ENCODE measurements at places on chromosomes 7 and 10.

DNA sequence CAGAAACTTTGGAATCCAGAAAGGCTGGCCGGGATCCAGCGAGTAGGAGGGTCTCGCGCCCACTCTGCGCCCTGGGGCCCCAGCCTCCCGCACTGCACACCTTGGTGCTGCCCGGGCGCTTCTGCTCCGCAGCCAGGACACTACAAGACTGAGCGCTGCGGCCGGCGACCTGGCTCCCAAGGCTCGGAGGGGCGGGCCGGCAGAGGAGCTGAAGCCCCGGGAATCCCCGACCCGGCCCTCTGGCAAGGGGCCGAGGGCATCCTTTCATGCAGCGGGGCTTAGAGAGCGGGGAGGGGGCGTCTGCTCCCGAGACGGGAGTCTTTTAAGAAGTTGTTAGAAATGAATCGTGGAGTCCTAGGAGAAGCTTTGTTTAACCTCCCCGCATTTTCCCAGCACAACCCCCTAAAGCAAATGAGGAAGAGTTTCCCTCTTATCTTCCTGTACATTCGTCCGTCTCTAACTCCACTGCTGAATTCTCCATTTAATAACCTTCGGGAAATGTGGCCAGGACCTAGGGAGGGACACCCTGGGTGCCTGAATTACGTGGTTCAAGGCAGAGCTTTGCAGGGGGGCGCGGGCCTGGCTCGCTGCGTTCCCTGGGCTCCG is 1.1 kb downstream of the VWC2 start:
- no peak for DNase-seq
- no peak overlapping the region for H3K27ac ChIP-seq
- peaks cover 53% of the 10 kb centered on the region for H3K27me3 ChIP-seq
- peak overlapping the region; percentile 56 for H3K4me3 ChIP-seq
- H3K36me3 ChIP-seq, result no peaks in the 10 kb centered on the region

DNA sequence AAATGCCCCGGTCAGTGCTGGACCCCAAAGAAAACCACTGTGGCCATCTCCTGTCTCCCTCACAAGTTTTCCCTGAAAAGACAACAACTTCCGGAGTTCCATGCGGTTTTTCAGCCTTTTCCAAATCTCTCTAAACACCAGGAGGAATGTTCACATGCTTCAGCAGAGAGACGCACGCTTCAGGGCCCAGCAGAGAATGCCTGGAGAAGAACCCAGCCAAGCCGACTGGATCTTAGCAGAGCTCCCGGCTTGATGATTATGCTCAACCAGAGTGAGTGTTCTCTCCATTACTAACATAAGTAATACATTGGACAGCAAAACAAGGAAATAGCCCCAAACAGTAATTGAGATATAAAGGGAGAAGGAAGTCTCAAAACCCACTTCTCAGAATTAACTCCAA is 17.9 kb downstream of the PRKCQ start:
- H3K27ac ChIP-seq, result no peak overlapping the region
- no peaks in the 10 kb centered on the region for H3K4me1 ChIP-seq
- H3K4me3 ChIP-seq, result no peak overlapping the region
- H3K36me3 ChIP-seq, result no peaks in the 10 kb centered on the region
- no peaks in the 10 kb centered on the region for H3K27me3 ChIP-seq

DNA sequence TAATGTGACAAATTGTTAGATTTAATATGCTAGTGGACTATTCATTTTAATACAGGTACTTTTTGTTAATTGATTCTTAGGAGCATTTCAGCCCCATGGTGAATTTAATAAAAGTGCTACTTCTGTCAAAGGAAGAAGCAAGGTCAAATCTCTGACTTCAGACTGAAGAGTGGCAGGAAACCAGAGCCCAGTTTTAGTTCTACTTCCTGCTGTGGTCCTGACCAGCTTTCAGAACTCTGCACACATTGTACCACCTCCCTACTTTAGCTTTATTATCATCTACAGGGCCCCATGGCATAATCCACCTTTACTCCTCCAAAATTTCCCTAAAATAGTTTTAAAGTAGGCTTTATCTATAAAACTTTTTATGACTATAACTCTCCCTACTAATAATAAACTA is 33.7 kb downstream of the CTTNBP2 start:
- H3K4me3 ChIP-seq, result no peak overlapping the region
- H3K27ac ChIP-seq, result no peak overlapping the region
- no peak for DNase-seq
- peaks cover 8% of the 10 kb centered on the region for H3K36me3 ChIP-seq
- no peaks in the 10 kb centered on the region for H3K27me3 ChIP-seq

DNA sequence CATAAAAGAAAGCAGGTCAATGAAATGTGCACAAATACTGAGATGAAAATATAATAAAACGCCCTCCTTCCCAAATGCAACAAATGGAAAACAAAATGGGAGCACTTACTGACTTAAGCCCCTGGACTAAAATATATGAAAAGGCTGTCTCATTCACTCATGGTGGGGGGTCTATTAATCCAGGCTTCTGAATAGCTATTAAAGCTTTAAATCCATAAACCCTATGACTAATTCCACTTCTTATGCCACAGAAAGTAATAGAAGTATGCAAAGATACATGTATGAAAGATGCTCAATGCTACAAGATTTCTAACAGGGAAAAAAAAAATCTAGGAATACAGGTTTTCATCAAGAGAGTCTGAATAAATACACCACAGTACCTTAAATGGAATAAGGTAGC is 20.5 kb downstream of the EIF3A start:
- no peak overlapping the region for H3K27ac ChIP-seq
- no peak for DNase-seq
- no peaks in the 10 kb centered on the region for H3K27me3 ChIP-seq
- no peaks in the 10 kb centered on the region for H3K4me1 ChIP-seq

DNA sequence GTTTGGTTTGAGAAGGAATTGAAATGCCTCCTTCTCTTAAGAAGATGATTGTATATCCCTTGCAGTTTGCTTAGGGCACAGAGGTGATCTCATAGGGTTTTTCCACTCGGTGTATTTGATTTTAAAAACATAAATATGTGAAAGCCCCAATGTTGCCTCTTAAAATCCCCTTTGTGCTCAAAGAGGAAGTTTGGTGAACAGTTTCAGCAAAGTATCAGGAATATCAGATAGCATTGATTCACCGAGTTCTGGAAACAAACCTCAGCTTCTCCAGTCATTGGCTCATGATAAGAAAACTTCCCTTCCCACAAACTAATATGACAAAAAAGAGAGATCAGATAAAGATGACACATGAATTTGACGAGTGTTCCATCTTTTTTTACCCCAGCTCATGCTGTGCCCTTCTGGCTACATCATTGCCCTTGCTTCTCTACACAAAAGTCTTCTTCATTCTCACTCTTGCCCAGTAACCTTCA is 20.1 kb upstream of the SMNDC1 start:
- H3K27me3 ChIP-seq, result no peaks in the 10 kb centered on the region
- DNase-seq, result no peak
- H3K27ac ChIP-seq, result no peak overlapping the region
- H3K4me1 ChIP-seq, result no peaks in the 10 kb centered on the region

GRCh38 chr10:109996225-109996624 is 11.6 kb upstream of the ADD3 start:
- no peaks in the 10 kb centered on the region for H3K36me3 ChIP-seq
- DNase-seq, result no peak
- H3K27ac ChIP-seq, result no peak overlapping the region
- no peaks in the 10 kb centered on the region for H3K27me3 ChIP-seq
- no peak overlapping the region for H3K4me3 ChIP-seq

- H3K36me3 ChIP-seq, result no peaks in the 10 kb centered on the region
- no peak overlapping the region for H3K4me3 ChIP-seq
- no peaks in the 10 kb centered on the region for H3K4me1 ChIP-seq
These were observed 27.4 kb upstream of the ELN start for GRCh38 chr7:74000489-74001149.

DNA sequence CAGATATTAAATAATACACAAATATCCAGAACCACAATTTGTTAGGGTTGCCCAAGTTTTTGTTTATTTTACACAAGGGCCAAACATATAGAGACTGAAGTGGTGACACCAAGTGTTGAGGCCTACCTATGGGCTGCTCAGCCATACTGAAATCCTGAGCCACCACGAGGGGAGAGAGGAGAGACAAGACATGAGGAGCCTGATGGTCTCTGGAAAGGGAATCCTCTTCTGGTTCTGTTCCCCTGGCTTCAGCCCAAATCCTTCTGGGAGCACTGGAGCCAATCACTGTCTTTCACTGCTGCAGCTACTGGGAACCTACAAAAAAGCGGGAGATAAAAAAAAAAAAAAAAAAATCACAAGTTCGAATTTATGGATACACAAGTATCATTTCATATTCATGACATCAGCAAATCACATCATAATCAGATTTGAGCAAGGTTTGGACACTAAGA is 1.9 kb downstream of the SKIDA1 start:
- no peak for DNase-seq
- H3K4me1 ChIP-seq, result peaks cover 36% of the 10 kb centered on the region
- H3K4me3 ChIP-seq, result peak overlapping the region; percentile 79
- H3K36me3 ChIP-seq, result no peaks in the 10 kb centered on the region
- no peak overlapping the region for H3K27ac ChIP-seq
- H3K27me3 ChIP-seq, result no peaks in the 10 kb centered on the region

- no peaks in the 10 kb centered on the region for H3K27me3 ChIP-seq
- H3K36me3 ChIP-seq, result peaks cover 17% of the 10 kb centered on the region
- peak overlapping the region; percentile 99 for H3K4me3 ChIP-seq
- no peaks in the 10 kb centered on the region for H3K4me1 ChIP-seq
- peak overlapping the region; percentile 70 for H3K27ac ChIP-seq
- DNase-seq, result no peak
These were observed 474 bp downstream of the ORC5 start for GRCh38 chr7:104207348-104207730.

DNA sequence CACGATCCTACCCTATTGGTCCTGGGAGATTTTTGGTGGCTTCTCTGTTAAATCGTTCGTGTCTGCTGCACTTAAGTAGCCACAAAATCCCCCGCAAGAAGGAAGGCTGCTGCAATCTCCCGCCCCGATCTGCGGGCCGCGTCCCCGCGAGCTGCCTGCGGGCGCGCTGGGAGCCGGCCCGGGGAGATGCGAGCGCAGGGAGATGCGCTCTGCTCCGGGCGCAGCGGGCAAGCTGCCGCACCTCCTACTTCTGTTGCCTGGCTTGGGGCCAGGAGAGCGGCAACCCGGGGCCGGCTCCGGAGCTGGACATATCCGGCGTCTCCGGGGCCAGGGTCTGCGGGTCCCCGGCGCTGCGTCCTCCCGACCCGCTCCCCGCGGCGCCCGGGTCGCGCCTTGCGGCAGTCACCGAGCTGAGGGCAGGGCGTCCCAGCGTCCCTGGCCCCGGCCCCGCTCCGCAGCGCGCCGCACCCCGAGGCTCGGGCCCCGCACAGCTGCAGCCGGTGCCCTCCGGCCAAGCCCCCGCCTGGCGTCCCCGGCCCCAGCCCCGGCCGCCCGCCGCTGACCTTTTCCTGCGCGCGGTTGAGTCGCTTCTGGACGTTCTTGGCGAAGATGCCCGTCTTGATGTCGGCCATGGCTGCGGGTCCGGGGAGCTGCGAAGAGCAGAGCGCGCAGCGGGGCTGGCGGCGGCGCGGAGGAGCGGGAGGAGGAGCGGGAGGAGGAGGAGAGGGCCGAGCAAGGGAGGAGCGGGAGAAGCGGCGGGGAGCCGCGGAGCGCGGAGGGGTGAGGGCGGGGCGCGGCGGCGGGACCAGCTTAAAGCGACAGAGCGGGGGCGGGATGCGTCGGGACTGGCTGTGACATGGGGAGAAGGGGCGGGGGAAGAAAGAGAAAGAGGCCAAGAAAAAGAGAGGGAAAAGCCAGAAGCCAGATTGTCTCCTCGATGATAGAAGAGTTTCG is at the start of gene AMPH:
TSS of gene AMPH (minus strand) at position 654 of the 954 bp plus-strand sequence. CDS start at position 632, 22 bp downstream.
- H3K36me3 ChIP-seq, result no peaks in the 10 kb centered on the region
- no peak within 1 kb of the TSS for H3K27ac ChIP-seq
- H3K27me3 ChIP-seq, result peaks cover 22% of the 10 kb centered on the region
- no peaks in the 10 kb centered on the region for H3K4me1 ChIP-seq
- H3K4me3 ChIP-seq, result peak within 1 kb of the TSS; percentile 51

DNA sequence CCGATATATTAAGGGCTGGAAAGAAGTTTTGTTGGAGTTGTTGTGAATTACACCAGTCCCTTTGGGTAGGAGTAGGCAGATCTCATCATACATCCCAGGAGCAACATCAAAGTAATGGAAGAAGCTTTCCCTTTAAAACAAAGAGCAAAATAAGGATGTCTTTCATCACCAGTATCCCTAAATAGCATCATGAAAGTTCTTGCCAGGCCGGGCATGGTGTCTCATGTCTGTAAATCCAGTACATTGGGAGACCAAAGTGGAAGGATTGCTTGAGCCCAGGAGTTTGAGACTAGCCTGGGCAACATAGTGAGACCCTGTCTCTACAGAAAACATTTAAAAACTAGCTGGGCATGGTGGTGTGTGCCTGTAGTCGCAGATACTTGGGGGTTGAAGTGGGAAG is 38.7 kb downstream of the LRRC20 start:
- no peak overlapping the region for H3K4me3 ChIP-seq
- H3K27ac ChIP-seq, result no peak overlapping the region
- H3K4me1 ChIP-seq, result no peaks in the 10 kb centered on the region
- no peak for DNase-seq

GRCh38 chr7:101179713-101180112 is 380 bp downstream of the NAT16 start:
- DNase-seq, result no peak
- H3K27ac ChIP-seq, result no peak overlapping the region
- no peaks in the 10 kb centered on the region for H3K36me3 ChIP-seq
- peak overlapping the region; percentile 71 for H3K4me3 ChIP-seq
- peaks cover 2% of the 10 kb centered on the region for H3K4me1 ChIP-seq

- no peaks in the 10 kb centered on the region for H3K4me1 ChIP-seq
- H3K36me3 ChIP-seq, result no peaks in the 10 kb centered on the region
- no peak overlapping the region for H3K27ac ChIP-seq
- no peak overlapping the region for H3K4me3 ChIP-seq
These were observed 56.5 kb upstream of the ORC5 start for GRCh38 chr7:104264285-104264684.

GRCh38 chr7:2296832-2297231 is 17.4 kb downstream of the SNX8 start:
- H3K27me3 ChIP-seq, result no peaks in the 10 kb centered on the region
- H3K4me3 ChIP-seq, result no peak overlapping the region
- no peak overlapping the region for H3K27ac ChIP-seq
- H3K36me3 ChIP-seq, result no peaks in the 10 kb centered on the region
- H3K4me1 ChIP-seq, result peaks cover 3% of the 10 kb centered on the region
- no peak for DNase-seq

GRCh38 chr7:13991791-13992595 is 2.5 kb upstream of the ETV1 start:
- DNase-seq, result no peak
- peak overlapping the region; percentile 81 for H3K27ac ChIP-seq

DNA sequence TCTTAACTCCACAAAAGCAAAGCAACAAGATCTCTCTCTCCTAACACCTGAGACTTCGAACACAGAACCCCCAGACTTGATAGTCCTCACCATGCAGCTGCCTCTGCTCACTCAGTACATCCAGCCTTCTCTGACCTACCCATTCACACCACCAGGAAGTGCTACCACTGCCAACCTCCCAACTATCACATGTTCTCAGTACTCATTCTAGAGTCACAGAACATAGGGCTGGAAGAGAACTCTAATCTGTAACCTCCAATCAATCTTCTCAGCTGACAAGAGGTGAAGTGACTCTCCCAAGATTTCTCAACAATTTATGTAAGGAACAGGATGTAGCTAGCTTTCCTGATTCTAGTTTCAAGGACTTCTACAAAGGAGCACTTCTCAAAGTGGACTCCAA is 3.8 kb downstream of the NUDCD3 start:
- H3K36me3 ChIP-seq, result peaks cover 30% of the 10 kb centered on the region
- H3K4me1 ChIP-seq, result no peaks in the 10 kb centered on the region
- H3K27ac ChIP-seq, result no peak overlapping the region
- no peak for DNase-seq

GRCh38 chr10:34739915-34740314 is 75.2 kb downstream of the PARD3 start:
- H3K4me3 ChIP-seq, result peak overlapping the region; percentile 27
- H3K36me3 ChIP-seq, result no peaks in the 10 kb centered on the region
- peak overlapping the region; percentile 9 for H3K27ac ChIP-seq
- DNase-seq, result peak; percentile 64

GRCh38 chr7:28520074-28521015 is 108.0 kb downstream of the CREB5 start:
- H3K4me3 ChIP-seq, result no peak overlapping the region
- peaks cover 6% of the 10 kb centered on the region for H3K4me1 ChIP-seq
- no peak for DNase-seq
